ENCODE measurements at places on chromosomes 3 and 15.

DNA sequence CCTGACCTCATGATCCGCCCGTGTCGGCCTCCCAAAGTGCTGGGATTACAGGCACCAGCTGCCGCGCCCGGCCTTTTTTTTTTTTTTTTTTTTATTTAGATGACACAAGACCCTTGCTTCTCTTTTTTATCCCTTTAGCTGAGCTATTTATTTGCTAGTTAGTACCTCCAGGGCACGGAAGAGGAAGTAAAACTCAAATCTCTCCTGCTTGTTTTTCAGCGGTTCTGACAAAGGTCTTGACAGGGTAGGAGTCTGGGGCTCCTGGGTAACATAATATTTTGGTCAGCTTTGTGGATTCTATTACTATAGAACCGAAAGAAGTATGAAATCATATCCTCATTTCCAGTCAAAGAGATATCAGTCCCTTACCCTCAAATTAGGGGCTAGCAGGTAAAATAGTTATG, 44.0 kb upstream of the ETV5 start:
- no peak for DNase-seq

GRCh38 chr3:16484984-16485383, 28.5 kb downstream of the RFTN1 start:
- no peak for DNase-seq

DNA sequence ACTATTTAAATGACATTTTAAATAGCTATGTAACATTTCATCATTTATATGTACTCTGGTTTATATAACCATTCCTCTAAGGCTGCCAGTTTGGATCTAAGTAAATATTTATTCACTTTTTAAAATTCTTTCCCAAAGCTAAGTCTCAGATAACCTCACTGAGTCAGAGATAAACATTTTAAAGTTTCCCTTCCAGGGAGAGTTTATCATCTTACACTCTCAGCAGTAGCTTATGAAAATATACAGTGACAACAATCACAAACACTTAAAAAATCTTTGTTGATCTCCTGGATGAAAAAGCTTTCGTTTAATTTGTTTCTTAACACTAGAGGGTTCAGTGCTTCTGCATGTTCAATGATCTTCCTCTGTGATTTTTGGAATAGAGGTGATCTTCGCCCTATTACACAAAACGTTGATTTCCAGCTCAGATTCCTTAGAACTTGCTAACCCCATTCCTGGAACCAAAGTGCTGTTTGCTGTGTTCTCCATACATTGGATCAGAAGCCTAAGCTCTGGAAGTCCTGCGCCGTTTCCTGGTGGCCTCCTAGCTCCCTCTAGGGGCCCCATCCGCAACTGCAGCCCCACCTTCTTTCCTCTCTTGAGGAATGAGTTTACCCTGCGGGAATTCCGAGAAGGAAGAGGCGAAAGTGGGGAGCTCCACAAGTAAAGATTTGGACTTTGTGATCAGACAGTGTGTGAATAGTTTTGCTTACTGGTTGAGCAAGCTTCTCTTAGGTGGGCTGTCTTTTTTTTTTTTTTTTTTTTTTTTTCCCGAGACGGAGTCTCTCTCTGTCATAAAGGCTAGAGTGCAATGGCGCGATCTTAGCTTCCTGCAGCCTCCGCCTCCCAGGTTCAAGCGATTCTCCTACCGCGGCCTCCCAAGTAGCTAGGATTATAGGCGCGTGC, 29.3 kb upstream of the SACM1L start:
- peak; percentile 70 for DNase-seq

GRCh38 chr3:167700046-167700445, 34.6 kb downstream of the PDCD10 start:
- no peak for DNase-seq

GRCh38 chr15:101530224-101530958, 40.9 kb upstream of the PCSK6 start:
- no peak for DNase-seq

DNA sequence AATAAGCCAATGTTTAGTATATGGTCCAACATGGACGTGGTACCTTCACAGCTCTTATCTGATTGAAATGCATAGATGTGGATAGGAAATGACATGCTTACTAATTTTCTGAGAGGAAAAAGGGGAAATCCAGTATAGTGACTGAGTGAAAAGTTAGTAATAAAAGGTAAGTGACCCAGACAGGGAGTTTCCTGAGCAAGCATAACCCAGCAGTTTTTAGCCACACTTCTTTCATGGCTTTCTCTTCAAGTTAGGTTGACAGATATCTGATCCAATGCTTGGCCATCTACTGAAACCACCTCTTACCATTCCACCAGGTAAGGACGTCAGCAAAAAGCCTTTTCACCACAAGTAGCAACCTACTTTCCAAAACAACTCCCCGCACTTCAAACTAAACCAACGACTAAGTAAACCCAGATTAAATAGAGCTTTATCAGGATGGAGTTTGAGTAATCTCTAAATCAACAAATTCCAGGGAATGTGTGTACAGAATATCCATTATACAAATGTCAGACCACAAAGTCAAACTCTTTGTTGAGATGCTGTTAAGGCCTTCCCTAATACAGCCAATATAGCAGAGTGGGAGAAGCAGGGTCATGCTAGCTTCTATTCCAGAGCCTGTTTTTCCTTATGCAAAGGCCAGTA, 329.7 kb downstream of the RORA start:
- DNase-seq: no peak

DNA sequence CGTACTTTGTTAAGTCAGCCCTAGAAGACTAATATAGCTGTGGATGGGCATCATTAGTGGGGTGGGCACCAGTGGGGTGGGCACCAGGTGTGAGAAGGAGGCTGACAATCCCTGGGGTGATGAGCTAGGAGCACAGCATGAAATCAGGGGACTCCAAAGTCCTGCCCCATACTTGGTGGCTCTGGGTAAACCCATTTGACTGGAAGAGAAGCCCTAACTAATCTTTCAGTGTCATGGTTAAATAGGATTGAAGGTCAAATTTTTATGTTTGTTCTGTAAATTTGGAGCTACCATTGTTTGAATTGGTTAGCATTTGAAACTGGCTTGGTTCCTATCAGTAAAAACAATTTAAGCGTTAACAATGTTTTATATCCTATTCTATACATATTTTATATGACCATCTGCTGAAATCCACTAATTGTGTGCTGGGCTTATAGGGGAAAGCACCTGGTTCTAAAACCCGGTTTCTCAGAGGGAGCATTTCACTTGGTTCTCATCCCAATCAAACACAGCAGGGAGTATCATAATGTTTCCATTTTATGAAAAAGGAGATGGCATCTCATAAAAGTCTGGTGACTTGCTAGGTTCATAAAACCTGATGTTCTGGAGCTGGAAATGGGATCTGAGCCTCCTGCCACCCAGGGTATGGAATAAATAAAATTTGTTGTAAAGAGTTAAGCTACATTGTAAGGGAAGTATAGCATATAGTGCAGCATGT, 87.7 kb upstream of the HACD2 start:
- no peak for DNase-seq

Measured in amniotic stem cell (primary cell).